Uterus (tissue), 4 donors: ENCODE measurements at places on chromosomes 12 and 14. TPM values are rescaled to one million over a fixed set of nuclear protein-coding genes. Genes with fewer than 3 reads are reported as not detected.

DNA sequence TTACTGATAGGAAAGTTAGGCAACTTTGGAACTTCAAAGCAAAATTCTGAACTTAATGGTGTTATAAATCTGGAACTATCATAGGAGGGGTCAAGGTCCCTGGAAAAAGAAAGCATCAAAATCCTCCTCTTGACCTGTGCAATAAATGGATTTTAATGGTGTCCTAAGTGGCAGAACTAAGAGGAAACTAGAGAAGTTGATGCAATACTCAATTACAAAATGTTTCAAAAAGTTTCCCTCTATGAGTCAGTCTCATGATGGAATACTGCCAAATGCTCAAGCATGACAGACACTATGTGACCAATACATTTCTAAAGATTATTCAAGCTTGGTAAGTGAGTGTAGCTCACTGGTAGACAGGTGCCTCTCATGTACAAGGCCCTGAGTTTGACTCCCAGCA lies 47.7 kb upstream of the ERGIC2 start:
- no peaks in the 10 kb centered on the region for H3K36me3 ChIP-seq
- no peak for DNase-seq
- no peak overlapping the region for H3K4me3 ChIP-seq
- H3K27ac ChIP-seq = no peak overlapping the region
- no peaks in the 10 kb centered on the region for H3K27me3 ChIP-seq
- no peaks in the 10 kb centered on the region for H3K4me1 ChIP-seq

DNA sequence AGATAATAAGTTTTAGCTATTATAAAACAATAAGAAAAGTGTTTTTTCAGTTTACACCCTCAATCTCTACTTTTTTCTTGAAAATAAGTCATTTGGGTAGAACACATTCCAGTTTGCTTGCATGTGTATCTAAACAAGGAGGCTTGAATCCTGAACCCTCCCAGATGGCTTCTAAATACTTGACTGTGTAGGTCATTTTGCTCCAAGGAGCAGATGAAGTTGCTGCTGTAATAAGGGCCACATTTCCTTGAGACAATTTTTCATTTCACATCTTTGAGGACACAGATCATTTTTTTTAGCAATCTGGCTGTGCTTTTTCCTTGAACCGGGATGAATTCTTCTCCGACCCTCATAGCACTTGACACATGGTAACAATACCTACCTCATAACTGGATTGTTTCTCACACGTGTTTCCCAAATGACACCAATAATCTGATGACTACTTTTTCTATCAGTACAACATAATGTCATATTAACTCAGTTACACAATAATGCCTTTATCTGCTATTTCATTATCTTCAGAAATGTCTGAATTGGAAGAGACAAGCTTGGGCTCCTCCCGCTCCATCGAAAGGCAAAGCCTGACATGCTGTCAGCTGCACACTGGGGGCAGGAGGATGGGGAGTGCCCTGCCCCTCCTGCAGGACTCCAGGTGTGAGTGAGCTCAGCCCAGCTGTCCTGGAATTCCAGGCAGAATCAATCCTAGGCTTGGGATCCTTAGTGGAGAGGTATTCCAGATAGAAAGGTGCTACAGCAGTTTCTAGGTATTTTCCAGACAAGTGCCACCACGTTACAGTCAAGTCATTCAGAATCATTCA lies 30.9 kb downstream of the GPHB5 start:
- no peaks in the 10 kb centered on the region for H3K27me3 ChIP-seq
- no peaks in the 10 kb centered on the region for H3K4me1 ChIP-seq
- H3K27ac ChIP-seq = peak overlapping the region; percentile 3
- DNase-seq = no peak
- H3K36me3 ChIP-seq = no peaks in the 10 kb centered on the region

DNA sequence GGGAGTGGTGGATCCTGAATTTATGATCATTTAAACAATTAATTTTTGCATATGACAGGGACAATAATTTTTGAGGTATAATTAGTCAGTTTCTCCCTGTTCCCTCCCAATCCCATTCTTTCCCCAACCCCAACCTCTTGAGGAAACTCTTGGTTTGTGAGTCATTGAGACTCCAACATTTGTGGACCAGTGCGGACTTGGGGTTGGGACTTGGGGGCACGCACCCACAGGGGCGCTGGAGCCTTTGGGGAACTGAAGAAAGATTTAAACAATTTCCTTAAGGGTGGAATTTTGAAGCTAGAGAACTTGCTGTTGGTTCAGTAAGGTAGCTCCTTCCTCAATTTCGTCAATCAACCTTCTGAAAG lies 17.4 kb upstream of the PTGR2 start:
- no peak overlapping the region for H3K4me3 ChIP-seq
- H3K36me3 ChIP-seq = no peaks in the 10 kb centered on the region
- H3K27ac ChIP-seq = no peak overlapping the region
- no peak for DNase-seq

DNA sequence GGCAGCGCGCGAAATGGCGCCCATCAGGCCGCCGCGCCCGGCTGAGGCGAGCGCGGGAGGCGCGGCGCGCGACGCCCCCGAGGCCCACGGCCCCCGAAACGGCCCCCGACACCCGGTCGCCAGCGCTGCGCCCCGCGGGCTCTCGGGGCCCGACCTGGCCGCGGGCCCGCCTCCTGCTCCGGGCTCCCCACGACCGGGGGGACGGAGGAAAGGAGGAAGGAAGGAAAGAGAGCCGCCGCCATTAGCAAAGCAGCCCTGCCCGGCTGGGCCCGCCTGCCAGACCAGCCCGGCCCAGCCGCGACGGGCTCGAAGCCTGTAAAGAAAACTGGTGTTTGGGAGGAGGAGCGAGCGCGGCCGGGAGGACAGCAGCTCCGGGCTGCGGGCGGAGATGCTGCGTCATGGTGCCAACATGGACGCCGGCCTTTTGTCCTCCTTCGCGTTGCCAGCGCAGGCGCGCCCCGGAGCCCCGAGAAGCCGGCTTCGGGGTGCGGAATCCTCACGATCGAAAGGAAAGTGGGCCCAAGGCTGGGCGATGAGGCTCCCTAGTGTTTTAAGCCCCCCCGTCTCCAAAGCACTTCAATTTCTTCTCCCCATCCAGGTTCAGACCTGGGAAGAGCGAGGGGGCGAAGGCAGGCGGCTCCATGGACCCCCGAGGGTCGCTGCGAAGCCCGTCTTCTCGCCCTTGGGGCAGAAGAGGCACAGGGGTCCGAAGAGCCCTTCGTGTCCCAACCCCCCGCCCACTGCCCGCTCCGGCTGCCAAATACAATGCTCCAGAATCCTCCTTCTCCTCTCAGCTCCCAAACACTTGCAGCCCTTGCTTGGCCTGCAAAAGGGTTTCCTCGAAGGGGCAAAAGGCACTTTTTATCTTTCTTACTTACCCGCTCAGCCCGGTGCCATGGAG lies 2.9 kb upstream of the SETD1B start:
- no peaks in the 10 kb centered on the region for H3K36me3 ChIP-seq
- peaks cover 23% of the 10 kb centered on the region for H3K4me1 ChIP-seq
- peak; percentile 76 for DNase-seq
- H3K27me3 ChIP-seq = no peaks in the 10 kb centered on the region

GRCh38 chr14:105135700-105136395 lies 32.7 kb downstream of the JAG2 start:
- no peaks in the 10 kb centered on the region for H3K4me1 ChIP-seq
- H3K27ac ChIP-seq = no peak overlapping the region
- no peak for DNase-seq
- H3K27me3 ChIP-seq = no peaks in the 10 kb centered on the region

- H3K36me3 ChIP-seq = no peaks in the 10 kb centered on the region
- H3K4me3 ChIP-seq = no peak overlapping the region
- H3K4me1 ChIP-seq = peaks cover 8% of the 10 kb centered on the region
- DNase-seq = no peak
- no peaks in the 10 kb centered on the region for H3K27me3 ChIP-seq
These were observed 17.9 kb downstream of the FOXN3 start for GRCh38 chr14:89399157-89399556.

DNA sequence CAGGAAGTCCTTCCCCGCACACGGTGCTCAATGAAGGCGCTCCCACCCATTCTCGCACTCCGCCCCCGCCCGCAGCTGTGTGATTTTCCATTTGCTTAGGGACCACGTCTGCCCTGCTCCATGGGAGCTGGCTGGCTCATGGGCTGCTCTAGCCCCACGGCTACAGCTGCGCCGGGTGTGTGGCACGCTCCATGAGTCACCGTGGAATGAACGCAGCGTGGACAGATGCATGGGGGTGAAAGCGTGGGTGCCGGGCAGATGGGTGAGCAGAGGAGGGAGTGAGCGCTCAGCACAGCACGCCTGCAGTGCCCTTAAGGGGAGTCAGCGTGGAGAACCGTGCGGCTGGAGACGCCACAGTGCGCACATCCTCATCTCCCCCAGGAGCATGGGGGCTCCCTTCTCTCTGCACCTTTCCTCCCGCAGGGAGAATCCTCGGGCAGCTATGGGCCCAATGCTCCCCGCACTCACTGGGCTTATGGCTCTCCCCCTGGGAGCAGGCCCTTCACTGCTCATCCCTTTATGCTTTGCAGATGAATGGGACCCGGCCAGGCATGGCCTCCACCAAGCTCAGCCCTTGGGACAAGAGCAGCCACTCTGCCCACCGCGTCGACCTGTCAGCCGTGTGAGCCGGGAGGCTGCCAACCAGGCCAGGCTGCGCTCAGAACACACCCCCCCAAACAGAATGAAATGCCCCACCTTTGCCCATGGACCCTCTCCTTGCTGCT lies 185.1 kb downstream of the ADGRD1 start:
- no peaks in the 10 kb centered on the region for H3K4me1 ChIP-seq
- H3K27me3 ChIP-seq = no peaks in the 10 kb centered on the region
- no peaks in the 10 kb centered on the region for H3K36me3 ChIP-seq
- no peak overlapping the region for H3K4me3 ChIP-seq

DNA sequence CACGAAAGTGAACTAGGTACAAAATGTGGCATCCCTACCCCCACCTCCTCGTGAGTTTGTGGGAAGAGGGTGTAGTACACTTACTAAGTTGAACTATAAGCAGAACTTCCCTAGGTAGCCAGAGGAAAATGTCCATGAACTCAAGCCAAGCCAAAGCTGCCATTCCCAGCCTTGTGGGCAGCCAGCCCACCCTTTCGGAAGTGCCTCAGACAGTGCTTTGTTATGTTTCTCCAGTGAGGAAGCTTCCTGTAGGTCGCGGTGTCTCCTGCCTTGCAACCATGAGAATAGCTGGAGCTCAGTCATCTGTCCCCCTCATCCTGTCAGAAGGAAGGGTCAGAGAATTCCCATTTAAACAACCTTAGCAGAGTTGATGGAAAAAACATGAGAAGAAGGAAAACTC lies 266.9 kb downstream of the DUSP6 start:
- H3K4me1 ChIP-seq = no peaks in the 10 kb centered on the region
- no peaks in the 10 kb centered on the region for H3K36me3 ChIP-seq
- H3K4me3 ChIP-seq = no peak overlapping the region
- peak; percentile 15 for DNase-seq

GRCh38 chr14:49992901-49993339 lies 100.0 kb downstream of the ARF6 start:
- H3K4me3 ChIP-seq = no peak overlapping the region
- H3K27me3 ChIP-seq = no peaks in the 10 kb centered on the region
- H3K27ac ChIP-seq = no peak overlapping the region
- H3K4me1 ChIP-seq = no peaks in the 10 kb centered on the region
- DNase-seq = no peak
- H3K36me3 ChIP-seq = no peaks in the 10 kb centered on the region

- H3K4me3 ChIP-seq = no peak overlapping the region
- H3K27ac ChIP-seq = peak overlapping the region; percentile 97
- H3K27me3 ChIP-seq = no peaks in the 10 kb centered on the region
- H3K4me1 ChIP-seq = peaks cover 6% of the 10 kb centered on the region
These were observed 13.5 kb upstream of the DCP1B start for GRCh38 chr12:2017546-2018337.

- no peak overlapping the region for H3K27ac ChIP-seq
- no peak overlapping the region for H3K4me3 ChIP-seq
- no peaks in the 10 kb centered on the region for H3K27me3 ChIP-seq
- no peak for DNase-seq
These were observed 70.1 kb downstream of the SLC6A15 start for GRCh38 chr12:84842406-84843013.

GRCh38 chr12:62744551-62744950 lies 190.4 kb downstream of the PPM1H start:
- H3K4me3 ChIP-seq = no peak overlapping the region
- H3K27ac ChIP-seq = no peak overlapping the region
- no peaks in the 10 kb centered on the region for H3K27me3 ChIP-seq
- no peak for DNase-seq
- no peaks in the 10 kb centered on the region for H3K4me1 ChIP-seq

- no peak overlapping the region for H3K4me3 ChIP-seq
- H3K4me1 ChIP-seq = no peaks in the 10 kb centered on the region
- H3K27me3 ChIP-seq = no peaks in the 10 kb centered on the region
- no peaks in the 10 kb centered on the region for H3K36me3 ChIP-seq
- no peak for DNase-seq
- no peak overlapping the region for H3K27ac ChIP-seq
These were observed 592.4 kb upstream of the SEL1L start for GRCh38 chr14:82126006-82126405.

GRCh38 chr14:74670726-74671411 lies 42.0 kb downstream of the AREL1 start:
- no peaks in the 10 kb centered on the region for H3K4me1 ChIP-seq
- peak overlapping the region; percentile 84 for H3K27ac ChIP-seq
- H3K4me3 ChIP-seq = no peak overlapping the region
- no peaks in the 10 kb centered on the region for H3K36me3 ChIP-seq

DNA sequence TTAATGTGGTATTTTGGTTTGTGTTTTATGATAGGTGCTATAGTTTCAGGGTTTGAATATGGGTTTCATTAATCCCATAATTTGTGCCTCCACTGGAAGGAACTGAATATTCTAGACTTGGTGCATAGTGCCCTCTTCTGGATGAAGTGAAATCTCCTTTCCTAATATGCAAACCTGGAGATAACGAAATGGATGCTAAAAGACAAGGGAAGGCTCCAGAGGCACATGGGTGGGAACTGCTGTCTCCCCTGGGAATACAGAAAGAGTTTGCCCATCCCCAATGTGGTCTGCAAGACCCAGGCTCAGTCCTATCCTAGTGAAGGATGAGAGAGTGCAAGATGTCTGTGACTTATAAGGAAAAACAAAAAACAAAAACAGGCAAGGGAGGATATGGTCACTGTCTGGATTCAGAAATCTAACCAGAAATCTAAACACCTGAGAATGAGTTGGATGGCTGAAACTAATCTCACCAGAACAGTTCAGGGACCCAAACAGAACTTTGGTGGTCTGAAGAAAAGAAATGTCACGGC lies 142.3 kb upstream of the TMPO start:
- no peaks in the 10 kb centered on the region for H3K27me3 ChIP-seq
- no peaks in the 10 kb centered on the region for H3K4me1 ChIP-seq
- no peak overlapping the region for H3K4me3 ChIP-seq
- DNase-seq = no peak
- no peaks in the 10 kb centered on the region for H3K36me3 ChIP-seq

- no peak overlapping the region for H3K27ac ChIP-seq
- DNase-seq = no peak
- no peaks in the 10 kb centered on the region for H3K27me3 ChIP-seq
These were observed 15.1 kb upstream of the LHX5 start for GRCh38 chr12:113486722-113487121.

TMEM132D gene
- total RNA-seq = 0.35 TPM

CLEC12A gene
- total RNA-seq = 1.6 TPM

KLRC1 gene
- total RNA-seq = 1.2 TPM

KCNJ8 gene
- total RNA-seq = 44.9 TPM

SART3 gene
- total RNA-seq = 16.2 TPM

DCN gene
- total RNA-seq = 1,699 TPM

PARPBP gene
- total RNA-seq = 0.26 TPM

PRH2 gene
- not detected for total RNA-seq

DDIT3 gene
- total RNA-seq = 28.2 TPM

TMPRSS12 gene
- total RNA-seq = not detected
